Neural progenitor cell (in vitro differentiated cells): ENCODE measurements at places on chromosomes 4 and X.

- DNase-seq: no peak
These were observed 4.7 kb upstream of the NAA10 start for GRCh38 chrX:153939573-153939972.

DNA sequence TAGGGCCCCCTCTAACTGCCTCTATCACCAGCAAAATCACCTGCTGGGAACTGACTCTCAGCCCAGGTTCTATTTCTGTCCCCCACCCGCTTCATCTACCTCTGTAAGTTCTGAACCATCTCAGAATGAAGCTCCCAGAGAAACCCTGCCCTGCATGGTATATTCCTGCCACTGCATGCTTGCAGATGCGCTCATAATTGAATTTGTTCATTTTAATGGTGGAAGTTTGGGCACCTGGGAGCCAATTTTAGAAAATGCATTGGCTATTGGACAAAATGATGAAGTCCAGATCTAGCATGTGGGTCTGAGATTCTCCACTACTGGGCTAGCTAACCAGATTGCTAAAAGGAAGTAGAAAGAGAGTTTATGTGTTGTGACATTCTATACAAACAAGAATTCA is 28.6 kb upstream of the SLC10A4 start:
- DNase-seq: no peak

DNA sequence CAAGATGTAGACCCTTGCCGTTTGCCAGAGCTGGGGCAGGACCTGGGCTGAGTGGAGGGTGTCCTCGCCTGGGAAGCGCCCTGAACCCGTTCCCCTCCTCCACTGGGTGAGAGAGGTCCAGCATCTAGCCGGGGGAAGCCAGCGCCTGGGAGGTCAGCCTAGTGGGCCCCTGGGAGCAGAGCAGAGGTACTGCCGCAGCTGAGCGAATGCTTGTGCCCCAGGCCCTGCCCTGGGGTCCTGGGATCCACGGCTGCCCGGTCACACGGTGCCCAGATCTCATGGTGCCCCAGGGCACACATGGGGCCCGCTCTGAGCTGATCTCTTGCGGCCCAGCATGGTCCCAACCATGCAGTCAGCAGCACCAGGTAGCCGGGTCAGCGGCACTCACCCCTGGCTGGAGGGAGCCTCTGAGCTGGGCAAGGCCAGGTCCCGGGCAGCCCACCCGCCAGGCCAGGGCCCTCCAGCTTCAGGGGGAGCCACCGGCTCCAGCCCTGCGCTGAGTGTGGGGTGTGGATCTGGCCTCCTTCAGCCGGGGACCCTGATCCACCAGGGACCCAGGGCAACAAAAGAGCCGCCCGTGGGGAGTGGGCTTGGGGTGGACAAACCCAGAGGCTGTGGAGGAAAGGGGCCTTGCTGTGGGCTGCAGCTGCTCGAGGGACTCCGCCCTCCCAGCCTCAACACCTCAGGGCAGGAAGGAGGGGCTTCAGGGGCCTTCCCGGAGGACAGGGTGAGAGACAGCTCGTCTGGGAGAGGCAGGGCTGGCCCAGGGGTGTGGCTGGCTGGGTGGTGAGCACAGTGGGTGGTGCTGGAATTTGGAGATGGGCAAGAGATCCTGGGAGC is 4.1 kb upstream of the CPLX1 start:
- DNase-seq: no peak

- no peak for DNase-seq
These were observed 67.1 kb upstream of the ZNF518B start for GRCh38 chr4:10524196-10524833.

DNA sequence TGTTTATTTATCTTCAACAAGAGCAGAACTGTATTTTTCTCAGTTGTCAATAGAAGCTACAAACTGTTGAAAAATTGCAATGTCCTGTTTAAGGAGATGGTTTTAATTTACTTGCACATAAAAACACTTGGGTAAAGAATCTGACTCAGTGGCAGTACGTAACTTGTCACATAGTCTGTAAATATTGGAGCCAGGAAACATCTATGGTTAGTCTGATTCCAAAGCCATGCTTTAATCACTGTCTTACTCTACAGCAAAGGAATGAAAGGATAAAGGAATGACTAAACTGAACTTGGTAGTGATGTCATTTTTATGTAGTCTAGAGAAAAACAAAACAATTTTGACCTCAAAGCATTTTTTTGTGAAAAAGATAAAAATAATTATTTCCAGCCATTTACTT is 537.2 kb downstream of the STIM2 start:
- no peak for DNase-seq

DNA sequence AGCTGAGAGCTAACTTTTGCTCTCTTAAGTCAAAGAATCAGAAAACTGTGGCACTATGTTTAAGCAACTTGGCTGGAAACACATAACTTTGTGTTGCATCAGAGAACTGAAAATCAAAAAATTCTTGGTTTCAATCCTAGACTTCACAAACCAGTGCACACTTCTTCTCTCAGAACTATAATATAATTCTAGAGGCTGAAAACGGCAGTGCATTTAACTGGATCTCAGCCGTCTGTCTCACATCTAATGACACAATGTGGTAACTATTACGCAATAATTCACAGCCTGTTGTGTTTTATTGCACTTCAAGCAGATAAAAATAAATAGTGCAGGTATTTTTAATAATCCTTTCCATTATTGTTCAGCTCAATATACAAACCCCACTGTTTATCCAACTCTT is 260.6 kb upstream of the DIAPH2 start:
- DNase-seq: no peak

DNA sequence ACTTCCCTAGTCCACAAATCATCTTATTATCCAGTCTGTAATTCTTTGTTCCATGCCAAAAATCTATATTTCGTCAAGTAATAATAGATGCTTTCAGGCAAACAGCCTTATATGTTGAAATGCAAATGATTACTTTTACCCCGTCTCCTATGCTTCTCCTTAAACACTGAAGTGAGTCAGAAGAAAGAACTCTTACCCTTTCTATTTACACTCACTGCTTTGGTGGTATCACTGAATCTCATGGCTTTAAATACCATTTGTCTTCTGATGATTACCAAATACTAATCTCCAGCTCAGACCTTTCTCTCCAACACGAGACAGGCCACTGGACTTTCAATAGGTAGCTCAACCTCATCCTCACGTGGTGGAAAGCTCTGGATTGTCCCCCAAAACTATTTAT is 558.1 kb downstream of the IL1RAPL1 start:
- no peak for DNase-seq

GRCh38 chrX:117969328-117969727 is 147.3 kb downstream of the KLHL13 start:
- DNase-seq: no peak

- DNase-seq: no peak
These were observed 108.5 kb upstream of the GLRA2 start for GRCh38 chrX:14420841-14421240.

DNA sequence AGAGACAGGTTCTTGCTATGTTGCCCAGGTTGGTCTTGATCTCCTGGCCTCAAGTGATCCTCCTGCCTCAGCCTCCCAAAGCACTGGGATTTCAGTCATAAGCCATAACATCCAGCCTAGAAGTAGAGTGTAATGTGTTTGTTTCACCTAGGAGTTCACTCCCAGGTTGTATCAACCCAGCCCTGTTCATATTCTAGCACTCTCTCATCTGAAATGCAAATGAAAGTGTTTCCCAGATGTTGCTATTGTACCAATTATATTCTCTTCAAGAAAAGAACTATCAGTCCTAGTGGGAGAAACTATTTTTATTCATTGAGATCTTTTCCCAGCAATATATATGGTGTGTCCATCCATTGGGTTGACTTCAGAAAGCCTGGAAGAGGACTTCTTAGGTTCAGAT is 72.6 kb downstream of the USP38 start:
- DNase-seq: no peak

GRCh38 chr4:165512424-165512823 is 133.6 kb downstream of the CPE start:
- DNase-seq: no peak

DNA sequence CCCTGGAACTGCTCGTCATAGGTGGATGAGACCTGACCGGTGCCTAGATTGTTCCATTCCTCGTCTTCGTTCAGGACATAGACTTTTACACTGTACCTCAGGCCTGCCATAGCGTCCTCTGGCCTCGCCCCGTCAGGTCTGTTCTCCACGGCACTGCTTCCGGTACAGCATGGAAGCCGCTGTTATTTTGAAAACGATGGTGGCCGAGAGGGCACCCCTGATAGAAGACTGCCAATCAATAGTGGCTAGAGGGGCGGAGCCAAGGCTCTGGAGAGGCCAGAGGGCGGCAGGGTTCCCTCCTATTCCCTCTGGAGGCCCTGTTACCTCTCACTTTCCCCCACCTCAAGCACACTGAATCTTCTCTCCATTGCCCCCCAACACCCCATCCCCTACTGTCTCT is at the start of gene PPP4R3C:
TSS of gene PPP4R3C (minus strand) at position 155 of the 400 bp plus-strand sequence. CDS start at position 110, 45 bp downstream.
- no peak for DNase-seq
